Psoas muscle (tissue), 8 donors: ENCODE measurements at places on chromosomes 2 and 18.
A peak's percentile ranks its signal among the peaks of the same experiment; 100 is the strongest.

GRCh38 chr2:182949052-182949451 is 82.6 kb upstream of the FRZB start:
- DNase-seq: no peak

GRCh38 chr2:95677346-95677745 is 85.5 kb downstream of the TRIM43 start:
- no peak for DNase-seq

DNA sequence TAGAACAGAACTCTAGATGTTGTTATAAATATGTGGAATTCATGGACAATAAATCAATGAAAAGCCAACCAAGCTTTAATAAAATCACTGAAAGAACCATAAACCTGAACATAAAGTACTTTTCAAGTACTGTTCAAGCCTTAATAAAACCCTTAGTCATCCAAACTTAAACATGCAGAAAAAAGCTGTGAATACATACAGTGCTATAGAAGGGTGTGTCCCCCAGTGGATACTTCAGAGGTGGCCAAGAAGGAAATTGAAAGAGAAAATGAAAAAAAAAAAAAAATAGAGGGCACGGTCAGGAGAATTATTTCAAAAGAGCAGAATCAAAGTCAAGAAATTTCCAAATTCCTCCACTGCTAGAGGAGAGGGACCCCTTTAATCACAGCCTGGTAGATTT is 141.1 kb downstream of the SP100 start:
- no peak for DNase-seq

GRCh38 chr2:43391201-43391877 is 164.9 kb upstream of the ZFP36L2 start:
- no peak for DNase-seq

DNA sequence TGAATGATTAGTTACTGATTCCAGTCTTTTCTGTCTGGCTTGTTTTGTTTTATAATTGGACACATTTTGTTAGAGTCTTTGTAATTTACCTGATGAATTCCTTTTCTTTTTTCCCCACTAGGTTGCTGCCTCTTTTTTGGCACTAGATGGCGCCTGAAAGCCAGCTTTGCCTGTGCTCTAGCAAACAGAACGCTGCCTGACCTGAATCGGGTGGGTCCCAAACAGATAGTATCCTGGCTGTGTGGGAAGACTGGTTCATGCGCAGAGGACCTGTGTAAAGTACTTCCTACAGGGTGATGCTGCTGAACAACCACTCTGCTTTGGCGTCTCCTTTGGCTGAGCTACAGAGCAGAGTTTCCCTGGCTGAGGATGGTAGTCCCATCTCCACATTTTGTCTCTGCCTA is 288.2 kb downstream of the IKZF2 start:
- DNase-seq: no peak

DNA sequence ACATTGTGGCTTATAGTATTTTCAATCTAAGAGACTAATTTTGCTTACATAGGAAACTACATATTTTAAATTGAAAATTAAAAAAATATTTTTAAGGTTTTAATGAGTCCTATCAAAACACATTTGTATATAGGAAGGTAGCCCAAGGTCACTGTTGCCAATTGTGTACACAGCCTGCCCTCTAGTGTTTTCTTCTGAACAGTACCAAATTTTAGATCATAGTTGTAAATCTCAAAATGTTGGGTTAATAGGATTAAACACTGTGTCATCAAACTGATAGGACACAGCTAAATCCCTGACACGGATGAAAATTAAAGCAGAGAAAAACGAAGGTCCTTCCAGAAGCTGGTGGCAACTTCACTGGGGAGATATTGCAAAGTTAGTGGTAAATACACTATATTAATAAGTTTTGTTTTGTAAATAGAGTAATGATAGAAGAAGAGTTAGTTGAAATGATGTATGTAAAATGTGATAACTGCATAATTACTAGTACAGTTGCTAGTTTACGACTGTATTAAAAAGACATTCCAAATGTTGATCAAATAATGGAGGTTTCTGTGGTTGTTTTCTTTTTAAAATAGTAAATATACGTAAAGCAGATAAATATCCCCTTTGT is 19.7 kb downstream of the CLUL1 start:
- DNase-seq: no peak

DNA sequence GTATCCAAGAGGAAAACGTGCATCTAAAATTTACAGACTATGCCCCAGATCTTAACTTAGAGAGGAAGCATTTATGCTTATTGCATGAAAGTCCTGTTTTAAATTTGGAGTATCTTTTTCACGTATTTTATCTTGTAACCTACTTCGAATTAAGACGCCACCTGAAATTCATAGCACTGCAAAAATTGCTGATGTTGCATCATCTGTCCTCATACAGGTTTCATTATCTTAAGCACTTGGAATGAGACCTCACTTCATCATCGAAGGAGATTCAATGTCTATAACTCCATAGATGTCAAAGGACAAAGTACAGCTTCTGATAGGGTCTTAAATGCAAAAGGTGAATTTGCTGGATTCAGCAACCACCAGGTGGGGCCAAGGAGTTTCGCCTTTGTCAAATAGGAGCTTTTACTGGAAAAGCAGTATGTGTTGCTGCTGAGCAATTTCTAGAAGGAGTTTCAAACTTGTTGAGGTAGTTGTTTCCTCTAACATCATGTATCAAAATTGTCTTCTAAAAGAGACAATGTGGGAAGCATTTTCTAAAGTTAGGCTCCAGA is 106.4 kb upstream of the CCDC85A start:
- no peak for DNase-seq

DNA sequence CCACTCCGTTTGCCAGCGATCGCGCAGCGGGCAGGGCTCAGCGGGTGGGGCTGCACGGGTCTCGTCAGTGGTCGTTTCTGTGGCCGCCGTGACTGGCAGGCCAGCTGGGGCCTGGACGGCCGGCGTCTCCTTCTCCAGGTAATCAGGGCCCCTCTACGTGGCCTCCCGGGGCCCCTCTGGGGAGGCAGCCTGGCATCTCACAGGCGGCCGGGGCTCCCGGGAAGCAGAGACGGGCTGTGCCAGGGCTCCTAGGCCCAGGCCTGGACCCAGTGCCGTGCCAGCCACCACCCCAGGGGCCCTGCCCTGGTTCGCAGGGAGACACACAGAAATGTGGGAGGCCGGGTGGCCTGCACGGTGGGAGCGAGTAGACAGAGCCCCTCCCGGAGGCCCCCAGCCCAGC is 59.5 kb downstream of the NFATC1 start:
- no peak for DNase-seq

GRCh38 chr2:171318463-171318934 is 115.3 kb downstream of the METTL8 start:
- DNase-seq: no peak

GRCh38 chr18:74444104-74444503 is 13.0 kb downstream of the DIPK1C start:
- no peak for DNase-seq

- DNase-seq: no peak
These were observed 25.4 kb upstream of the SLC66A3 start for GRCh38 chr2:11129598-11130449.

DNA sequence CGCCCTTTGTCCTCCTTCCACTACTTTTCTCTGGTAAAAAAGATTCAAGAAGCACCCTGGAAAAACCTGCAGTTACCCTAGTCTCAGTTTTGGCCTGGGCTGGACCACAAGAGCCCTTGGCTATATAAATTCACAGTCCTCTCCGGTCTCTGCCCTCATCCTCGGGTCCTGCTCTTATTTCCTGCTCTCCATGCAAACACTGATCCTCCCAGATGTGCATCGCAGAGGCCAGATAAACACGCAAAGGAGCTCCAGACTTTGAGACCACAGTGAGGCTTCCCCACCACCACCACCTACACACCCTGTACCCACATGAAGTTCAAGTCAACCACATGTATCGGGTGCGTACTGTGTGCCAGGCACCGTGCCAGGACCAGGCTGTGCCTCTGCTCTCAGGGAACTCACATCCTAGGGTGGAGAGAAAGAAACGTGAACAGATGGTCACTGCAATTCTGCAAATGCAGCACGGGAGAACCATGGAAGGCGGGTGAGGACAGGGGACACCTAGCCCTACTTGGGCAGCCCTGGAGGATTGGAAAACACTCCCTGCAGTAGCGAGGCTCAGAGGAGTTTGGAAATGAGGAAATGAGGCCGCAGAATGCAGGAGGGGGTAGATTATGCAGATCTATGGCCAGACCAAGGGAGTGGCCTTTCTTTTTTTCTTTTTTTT is 7.4 kb downstream of the CTDSP1 start:
- DNase-seq: peak; percentile 72

- DNase-seq: peak; percentile 78
These were observed 159.4 kb downstream of the AGPS start for GRCh38 chr2:177551989-177552421.

GRCh38 chr18:66599190-66599589 is 4.7 kb downstream of the CDH19 start:
- no peak for DNase-seq

GRCh38 chr2:105917688-105918087 is 173.0 kb downstream of the NCK2 start:
- DNase-seq: no peak

- DNase-seq: peak; percentile 53
These were observed 5.1 kb upstream of the GAL3ST2 start for GRCh38 chr2:241771286-241772062.

DNA sequence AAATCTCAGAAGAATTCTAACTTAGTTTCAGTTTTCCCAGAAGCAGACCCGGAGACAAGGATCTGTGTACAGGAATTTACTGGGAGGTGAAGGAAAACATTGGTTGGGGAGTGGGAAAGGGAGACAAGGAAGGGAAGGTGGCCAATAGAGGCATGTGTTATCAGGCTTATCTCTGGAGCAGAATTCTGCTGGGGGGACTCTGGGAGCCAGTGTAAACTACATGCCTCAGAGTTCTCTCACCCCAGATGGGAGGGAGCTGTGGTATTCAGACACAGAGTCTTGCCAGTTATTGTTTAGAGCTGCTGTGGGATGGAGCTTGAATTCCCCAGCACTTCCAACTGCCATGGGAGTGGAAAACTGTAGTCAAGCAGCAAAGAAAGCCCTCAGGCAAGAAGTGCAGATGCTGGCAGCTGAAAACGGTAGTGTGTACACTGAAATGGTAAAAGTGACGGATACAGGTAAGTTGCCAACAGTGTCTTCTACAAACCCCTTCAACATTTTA is 19.0 kb downstream of the DNPEP start:
- DNase-seq: no peak

DNA sequence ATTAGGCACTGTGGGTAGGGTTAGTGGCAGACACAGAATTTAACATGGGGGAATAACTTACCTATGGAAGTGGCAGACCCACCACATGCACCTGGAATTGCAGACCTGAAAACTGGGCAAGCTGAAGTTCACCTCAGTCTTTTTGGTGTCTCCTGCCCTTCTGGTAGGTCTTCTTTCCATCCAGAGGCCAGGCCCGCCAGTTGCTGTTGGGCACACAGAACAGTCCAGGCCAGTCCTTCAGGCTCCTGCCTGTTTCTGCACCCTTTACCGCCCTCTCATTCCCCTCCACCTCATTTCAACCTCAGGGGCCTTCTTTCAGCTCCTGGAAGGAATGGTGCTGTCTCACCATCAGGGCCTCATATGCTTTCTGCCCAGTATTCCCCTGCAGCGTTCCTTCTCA is 358.9 kb upstream of the ETAA1 start:
- no peak for DNase-seq

GRCh38 chr2:166188084-166188483 is 60.3 kb upstream of the SCN1A start:
- DNase-seq: no peak

GRCh38 chr2:70995426-70995729 is 705 bp upstream of the TEX261 start:
- DNase-seq: no peak

DNA sequence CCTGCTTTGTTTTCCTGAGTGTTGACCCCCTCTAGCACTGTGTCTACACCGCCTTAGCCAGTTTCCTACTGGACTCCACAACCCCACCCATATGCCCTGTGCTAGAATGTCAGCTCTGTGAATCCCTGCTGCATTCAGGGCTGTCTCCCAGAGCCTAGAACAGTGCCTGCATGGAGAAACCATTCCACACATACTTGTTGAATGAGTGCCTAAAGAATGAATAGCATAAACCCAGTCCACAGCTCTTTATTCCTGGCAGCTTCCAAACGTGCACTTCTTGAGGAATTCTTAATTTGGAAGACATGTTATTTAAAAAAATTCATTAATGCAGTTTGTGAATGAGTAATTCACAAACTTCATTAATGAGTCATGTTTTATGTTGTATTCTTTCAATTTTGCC is 6.5 kb upstream of the NAPG start:
- DNase-seq: no peak

- DNase-seq: no peak
These were observed 5.1 kb downstream of the CPS1 start for GRCh38 chr2:210561475-210561874.

DNA sequence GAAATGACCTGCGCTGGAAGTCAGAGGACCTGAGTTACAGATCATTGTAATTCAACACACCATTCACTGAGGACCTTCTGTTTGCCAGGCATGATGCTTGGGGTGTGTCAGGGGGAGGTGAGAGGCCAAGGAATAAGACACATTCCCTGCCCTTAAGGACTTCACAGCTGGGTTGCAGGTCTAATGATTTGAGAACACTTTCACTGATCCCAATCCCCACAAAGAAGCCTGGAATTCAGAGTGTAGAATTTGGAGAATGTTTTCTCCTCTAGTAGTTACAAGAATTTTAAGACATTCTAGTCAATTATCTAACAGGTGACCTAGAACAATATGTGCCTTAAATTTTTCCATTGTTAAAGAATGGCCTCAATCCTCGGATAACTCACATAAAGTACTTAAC is 322.4 kb downstream of the TNS1 start:
- no peak for DNase-seq

DNA sequence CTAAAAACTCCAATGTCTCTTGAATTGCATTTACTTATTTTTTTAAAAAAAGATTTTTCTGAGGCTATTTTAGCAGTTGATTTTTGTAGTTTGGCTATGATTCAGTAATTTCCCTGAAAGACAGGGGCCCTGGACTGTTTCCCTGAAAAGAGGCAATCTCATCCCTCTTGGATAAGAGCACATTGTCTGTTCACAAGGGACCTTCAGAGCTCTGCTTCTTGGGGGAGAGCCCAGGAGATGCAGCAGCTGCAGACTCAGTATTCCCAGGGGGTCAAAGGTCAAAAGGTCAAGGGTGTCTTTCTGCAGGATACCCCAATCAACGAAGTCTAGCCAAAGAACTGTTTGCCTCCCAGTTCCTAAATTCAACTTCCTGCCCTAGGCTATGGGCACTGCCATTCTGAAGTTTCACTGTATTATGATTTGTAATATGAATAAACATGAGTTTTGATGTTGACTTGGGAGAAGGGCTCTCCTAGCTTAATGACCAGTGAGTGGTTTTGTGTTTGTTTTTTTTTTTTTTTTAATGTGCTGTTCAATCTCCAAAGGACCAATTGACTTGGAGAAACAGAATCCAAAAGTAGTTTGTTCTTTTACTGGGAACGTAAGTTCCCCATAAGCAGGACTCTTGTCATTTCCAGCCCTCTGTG is 157.0 kb upstream of the SERPINE2 start:
- no peak for DNase-seq

GRCh38 chr18:5424903-5425664 is 118.7 kb downstream of the EPB41L3 start:
- no peak for DNase-seq

DNA sequence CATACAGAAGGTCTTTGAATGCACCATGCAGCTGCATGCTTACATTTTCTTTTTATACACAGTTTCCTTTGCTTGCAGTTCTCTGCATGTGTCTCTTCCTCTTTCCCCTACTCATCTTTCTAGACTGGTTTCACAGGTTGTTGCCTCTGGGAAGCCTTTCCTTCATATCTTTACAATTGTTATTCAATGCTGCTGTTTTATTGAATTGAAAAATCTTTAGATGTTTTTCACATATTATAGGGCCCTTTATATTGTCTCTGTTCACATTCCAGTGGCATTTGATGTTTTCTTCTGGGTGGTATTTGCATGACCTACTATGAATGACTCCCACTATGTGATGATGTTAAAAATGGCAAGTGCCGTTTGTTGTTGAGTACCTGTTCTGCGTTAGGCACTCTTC is 91.1 kb downstream of the DIS3L2 start:
- no peak for DNase-seq
